ENCODE measurements at places on chromosomes 12 and 14.
A peak's percentile ranks its signal among the peaks of the same experiment; 100 is the strongest.

GRCh38 chr14:92760524-92760805 lies 12.0 kb upstream of the LGMN start:
- no peak for DNase-seq

DNA sequence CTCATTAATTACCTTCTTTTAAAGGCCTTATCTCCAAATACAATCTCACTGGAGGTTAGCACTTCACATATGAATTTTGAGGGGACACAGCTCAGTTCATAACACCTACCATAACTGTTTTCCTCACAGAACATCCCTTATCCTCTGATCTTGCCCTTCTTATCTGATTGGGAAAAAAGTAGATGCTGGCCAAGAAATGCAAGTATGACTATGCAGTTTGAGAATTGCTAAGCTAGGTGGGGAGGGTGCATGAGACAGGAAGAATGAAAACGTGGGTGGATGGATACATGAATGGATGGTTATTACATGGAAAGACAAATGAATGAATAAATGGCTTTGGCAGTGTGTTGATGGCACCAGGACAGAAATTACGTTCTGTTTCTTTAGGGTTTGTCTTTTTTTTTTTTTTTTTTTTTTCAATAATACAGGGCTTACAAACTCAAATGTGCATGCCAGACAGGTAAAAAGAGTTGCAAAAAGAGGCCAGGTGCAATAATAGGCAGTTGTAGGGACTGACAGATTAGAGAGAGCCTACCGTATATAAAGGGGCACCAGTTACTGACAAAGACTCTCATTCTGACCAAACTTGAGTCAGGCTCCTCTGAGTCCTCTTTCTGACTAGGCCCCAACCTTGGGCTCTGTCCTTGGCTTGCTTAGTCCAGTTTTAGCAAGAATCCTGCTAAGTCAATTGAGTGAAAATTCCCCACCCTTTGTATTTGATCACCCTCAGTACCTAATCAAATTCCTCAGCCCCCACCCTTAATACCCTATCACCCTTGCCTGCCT lies 304.9 kb downstream of the ZFP36L1 start:
- DNase-seq, result no peak

GRCh38 chr12:119176267-119177055 lies 2.3 kb upstream of the HSPB8 start:
- DNase-seq, result peak; percentile 84

DNA sequence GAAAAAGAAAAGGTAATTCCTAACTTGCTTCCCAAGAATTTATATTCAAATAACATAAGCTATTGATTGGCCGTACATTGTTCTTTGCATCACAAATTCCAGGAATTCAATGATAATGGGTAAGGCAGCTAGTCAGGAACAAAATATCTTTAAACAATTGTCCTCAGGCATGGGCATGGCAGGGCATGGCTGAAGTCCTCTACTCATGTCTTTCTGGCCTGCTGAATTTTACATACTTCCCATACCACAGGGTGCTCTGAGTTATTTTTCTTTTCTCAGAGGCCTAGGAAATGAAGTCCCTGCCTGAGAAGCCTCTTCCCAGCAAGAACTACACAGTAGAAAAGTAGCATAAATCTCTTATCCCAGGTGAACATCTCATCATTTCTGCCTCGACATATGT lies 15.1 kb upstream of the DRAM1 start:
- no peak for DNase-seq

DNA sequence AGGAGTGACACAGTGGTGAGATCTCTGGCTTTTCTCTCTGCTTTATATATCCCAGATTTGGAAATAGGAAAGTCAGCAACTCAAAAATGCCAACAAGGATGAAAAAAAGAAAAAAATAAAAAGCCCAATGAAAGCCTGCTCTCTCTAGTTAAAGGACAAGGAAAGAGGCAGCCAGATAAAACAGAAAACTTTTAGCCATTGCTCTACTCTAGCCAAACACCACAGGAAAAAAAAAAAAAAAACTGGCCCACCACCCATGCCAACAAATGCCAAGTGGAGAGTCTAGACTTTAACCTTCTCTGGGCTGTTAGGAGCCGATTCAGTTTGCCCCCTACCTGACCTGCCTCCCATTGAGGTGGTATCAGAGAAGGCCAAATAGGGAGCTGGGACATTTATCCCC lies 222.3 kb upstream of the TMTC1 start:
- DNase-seq, result no peak

DNA sequence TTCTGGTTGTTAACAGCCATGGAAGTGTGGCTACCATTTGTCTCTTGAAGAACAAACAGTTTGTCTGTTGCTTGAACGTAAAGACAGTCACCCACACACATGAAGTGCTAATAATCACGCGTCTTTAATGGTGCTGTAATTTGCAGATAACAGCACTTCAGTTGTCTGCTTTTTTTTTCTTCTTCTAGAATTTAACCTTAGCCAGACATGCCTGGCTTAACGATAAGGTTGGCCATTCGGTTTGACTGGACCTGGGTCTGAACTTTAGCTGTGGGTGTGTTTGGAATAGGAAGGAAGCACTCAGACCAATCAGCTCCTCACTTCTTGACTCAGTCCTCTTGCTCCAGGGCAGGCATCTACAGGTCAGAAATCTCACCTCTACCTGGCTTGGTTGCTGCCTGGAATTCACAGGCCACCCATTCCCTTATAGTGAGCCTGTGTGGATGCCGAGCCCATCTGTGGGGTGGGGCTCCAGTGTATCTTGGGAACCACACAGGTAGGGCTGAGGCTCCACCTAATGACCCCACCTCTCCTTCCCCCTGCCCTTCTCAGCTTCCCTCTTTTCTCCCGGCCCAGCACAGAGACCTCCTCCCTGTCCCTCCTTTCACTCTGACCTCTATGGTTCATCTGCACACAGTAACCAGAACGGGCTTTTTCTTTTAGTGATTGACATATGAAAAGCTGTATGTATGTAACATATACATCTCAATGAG lies 246.4 kb upstream of the PWP1 start:
- no peak for DNase-seq

GRCh38 chr14:51582437-51582836 lies 69.3 kb upstream of the FRMD6 start:
- no peak for DNase-seq

DNA sequence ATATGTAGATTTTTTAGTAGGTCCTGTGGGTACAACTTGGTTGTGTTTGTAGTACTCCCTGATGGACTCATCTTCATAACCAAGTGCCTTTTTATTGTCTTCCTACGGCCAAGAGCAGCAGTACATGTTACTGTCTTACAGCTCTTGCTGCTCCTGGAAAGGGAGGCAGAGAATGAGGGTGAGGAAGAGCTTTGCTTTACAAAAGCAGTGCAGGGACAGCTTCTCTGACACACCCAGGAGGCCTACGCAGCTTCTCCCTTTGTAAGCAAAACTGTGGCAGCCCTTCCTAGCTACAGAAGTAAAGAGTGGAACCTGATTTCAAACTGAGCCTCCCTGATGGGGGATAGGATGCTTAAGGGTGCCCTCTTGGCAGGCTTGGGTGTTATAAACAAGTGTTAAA lies 18.6 kb downstream of the MYRFL start:
- DNase-seq, result no peak

DNA sequence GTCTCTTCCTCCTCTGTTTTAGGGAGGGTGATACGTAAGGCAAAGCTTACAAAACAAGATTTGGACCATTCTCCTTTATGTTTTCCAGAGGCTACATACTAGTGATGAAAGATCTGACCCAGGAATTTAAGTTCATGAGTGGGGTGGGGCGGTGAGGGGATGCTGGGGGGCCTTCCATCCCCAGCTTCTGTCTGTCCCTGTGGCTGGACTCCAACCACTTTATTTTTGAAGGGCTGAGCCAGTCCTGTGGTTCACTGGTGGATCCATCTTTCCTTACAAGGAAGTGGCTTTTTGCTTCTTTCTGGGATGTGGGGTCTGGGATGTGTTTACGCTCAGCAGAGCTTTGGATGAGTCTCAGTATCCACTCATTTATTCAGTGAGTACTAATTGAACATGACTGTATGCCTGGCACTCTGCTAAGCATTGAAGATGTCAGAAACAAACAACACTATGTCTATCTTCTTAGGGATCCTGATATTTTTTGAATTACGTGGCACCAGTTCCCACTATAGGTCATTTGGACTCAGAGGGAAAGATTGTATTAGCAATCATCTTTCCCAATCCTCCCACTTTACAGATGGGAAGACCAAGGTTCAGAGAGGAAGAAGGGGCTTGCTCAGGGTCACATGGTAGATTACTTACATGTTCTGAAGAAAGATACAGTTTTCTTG lies 291.8 kb upstream of the TBX3 start:
- no peak for DNase-seq

GRCh38 chr14:64541261-64541971 lies 875 bp downstream of the HSPA2 start:
- DNase-seq, result no peak
